Uterus (tissue), 4 donors: ENCODE measurements at places on chromosomes 4 and X. TPM values are rescaled to one million over a fixed set of nuclear protein-coding genes. Genes with fewer than 3 reads are reported as not detected.

DNA sequence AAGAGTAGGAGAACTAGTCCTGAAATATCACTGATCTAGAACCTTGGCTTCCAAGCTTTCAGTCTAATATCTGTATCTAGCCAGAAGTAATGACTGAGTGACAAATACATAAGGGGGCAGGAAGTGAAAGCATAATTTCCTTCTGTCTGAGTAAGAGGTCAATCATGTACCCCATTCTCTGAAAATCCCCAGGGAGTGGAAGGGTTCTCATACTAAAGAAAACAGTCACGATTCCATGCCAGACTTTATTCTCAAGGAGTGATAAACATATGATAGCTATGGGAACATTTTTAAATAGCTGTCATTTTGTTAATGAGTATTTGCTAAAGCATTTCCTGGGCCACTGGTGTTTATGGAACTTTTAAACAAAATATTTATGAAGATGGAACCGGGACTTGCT is 308.5 kb downstream of the ARHGAP24 start:
- no peak for DNase-seq

- DNase-seq, result no peak
Observed at GRCh38 chr4:151361966-151362365, 36.6 kb upstream of the SH3D19 start.

GRCh38 chr4:122901247-122902010 is 21.0 kb downstream of the NUDT6 start:
- no peak for DNase-seq

DNA sequence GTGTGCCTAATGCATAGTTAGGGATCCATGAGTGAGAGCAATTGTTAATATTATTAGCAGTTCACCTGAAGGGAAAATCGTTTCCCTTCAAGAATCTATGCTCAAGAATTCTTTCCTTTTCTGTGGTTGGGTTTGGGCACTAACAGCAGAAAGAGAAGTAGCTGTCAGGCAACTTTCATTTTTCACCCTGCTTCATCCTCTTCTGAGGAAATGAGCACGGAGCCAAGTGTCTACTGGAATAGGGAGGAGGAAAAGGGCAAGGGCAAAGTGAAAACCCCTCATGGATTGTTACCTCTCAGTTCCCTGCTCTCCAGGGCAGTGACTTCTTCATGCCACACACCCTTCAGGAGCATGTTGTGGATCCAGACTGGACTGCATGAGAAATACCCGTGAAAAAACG is 2.6 kb upstream of the HPGDS start:
- DNase-seq, result no peak

- DNase-seq, result no peak
Observed at GRCh38 chrX:46687619-46688018, 71.3 kb downstream of the SLC9A7 start.

DNA sequence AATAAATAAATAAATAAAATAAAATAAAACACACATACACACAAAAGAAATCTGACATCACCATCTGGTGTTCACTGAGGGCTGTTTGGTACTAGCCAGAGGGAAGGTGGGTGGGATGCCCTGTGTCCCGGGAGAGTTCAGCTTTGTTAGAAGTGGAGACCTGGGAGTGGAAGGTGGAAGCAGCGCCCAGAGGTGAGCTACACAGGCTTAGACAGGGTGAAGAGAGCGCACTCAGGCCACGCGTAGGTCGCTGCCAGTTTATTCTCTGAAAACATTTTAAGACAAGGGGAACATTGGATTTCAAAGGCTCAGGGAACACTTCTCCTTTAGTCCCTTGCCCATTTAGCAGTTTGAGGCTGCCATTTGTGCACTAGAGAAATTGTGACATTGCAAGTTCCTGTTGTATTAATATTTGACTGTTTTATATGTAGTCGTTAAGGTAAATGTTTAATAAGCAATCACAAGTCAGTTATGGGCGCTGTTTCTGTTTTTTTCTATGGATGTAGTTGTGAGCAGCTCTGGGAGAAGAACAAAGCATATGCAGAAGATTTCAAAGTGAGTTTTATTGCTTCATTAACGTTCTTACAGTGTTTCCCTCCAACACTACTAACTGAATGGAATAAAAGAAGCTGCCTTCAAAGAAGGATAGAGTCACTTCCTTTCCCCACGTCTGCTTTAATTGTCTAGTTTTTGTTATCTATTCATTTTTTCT is 405.5 kb upstream of the NR3C2 start:
- no peak for DNase-seq

DNA sequence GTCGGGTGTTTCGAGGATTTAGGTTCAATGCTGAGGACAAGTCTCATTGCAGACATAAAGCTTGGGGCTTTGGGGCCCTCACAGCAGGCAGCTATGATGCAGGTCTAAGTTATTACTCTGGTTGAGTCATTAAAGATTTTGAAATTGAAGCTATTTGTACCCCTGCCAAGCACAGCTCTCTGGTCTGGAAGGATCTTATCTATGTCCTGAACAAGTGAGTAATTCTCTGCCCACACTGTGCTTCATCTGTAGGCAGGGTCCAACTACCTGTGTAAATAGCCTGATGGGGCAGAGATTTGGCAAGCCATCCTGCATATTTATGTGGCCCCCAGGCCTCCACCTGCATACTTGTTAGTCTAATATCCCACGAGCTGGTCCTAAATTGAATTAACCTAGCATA is 41.4 kb upstream of the MAGEA4 start:
- no peak for DNase-seq

The DHX15 gene
- 113 TPM for total RNA-seq

The NEIL3 gene
- total RNA-seq, result not detected

The ESX1 gene
- total RNA-seq, result not detected

The GJB1 gene
- total RNA-seq, result 0.27 TPM
